ENCODE measurements at places on chromosomes 12 and 14.

DNA sequence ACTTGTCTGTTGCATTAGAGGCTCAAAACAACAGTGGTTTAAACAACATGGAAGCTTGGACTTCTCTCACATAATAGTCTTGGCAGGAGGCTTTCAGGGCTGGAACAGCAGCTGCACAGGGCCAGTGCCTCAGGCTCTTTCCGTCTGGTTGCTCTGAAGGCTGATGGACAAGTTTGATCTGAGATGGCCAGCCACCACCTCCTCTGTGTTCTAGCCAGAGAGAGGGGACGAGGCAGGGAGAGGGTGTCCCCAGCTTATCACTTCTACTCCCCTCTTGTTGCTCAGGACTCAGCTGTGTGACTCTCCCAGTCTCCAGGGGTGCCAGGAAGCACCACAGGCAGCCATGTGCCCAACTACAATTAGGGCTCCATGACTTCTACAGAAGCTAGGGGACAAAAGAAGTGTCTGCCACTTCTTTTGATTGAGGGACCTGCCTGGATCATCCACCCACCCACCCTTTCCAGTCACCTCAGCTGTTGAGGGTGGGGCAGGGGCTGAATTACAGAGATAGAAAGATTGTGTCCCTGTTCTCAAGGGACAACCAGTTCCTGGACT lies 46.6 kb downstream of the SMIM41 start:
- no peak for DNase-seq

GRCh38 chr12:11797317-11797913 lies 147.9 kb downstream of the ETV6 start:
- DNase-seq: no peak

DNA sequence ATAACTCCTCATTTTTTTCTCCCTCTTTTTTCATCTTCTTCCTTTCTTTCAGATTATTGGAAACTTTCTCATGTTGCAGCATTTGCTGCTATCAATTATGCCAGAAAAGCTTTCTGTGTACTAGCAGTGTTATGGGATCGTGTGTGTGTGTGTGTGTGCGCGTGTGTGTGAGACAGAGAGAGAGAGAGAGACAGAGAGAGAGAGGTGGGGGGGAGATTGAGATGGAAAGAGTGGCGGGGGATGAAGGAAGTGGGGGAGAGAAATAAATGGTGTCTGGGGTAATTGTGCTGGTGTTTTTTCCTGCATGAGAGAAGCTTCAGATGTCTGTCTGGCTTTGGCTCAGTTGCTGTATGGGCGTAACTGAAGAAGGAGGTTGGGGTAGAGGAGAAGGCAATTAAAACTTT lies 268.9 kb downstream of the RAD51B start:
- no peak for DNase-seq

GRCh38 chr12:1799051-1799881 lies 21.1 kb upstream of the LRTM2 start:
- no peak for DNase-seq

DNA sequence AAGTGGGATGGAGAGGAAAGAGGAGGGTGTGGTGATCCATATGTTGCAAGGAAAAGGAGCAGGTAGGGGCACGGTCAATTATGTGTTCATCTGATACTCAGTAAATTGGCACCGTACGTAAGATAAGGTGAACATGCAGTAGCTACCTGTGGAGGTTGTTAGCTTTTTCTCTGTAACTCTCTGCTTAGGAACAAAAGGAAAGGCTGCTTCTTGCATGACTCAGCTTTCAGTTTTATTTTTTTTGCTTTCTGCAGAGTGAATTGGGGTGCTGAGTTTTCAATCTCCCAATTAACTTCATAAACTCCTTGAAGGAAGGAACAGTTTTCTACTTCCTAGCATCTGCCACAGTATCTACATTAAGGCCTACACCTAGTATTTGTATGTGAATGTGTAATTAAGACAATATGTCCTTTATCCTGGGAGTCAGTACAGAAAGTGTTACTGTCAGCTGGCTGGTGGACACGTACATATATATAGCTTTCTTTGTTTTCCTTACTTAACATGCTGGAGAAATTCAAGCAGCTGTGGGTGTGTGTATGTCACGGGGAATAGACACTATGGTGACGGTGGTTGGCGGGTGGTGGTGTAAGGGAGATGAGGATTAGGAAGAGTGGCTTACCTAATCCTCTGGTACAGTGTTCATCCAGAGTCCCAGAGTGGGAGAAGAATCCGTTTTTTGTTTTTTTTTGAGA lies 40.1 kb upstream of the WNK1 start:
- no peak for DNase-seq

DNA sequence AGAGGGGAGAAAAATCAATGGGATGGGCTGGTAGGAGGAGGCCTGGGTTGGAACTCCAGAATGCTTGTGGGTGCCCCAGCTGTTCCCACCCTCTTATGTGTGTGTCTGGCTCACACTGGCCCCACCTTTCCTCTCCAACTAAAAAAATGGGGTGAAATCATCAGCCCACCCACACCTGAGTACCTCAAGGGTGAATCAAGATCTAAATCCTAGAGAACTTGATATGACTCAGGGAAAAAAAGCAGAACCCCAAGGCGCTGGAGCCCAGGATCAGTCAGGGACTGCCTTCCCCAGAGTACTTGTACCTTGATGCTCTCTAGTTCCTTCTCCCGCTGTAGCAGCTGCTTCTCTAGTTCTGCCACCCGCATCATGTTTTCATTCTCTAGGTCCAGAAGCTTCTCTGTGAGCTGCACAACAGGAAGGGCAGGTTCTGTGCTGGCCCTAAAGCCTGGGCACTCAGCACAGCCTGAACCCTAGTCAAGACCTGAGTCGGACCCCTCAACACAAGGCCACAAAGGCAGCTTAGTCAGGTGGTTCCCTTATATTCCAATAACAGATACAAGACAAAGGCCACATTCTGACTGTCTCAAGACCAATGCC lies 29.7 kb downstream of the PRPF40B start:
- no peak for DNase-seq

DNA sequence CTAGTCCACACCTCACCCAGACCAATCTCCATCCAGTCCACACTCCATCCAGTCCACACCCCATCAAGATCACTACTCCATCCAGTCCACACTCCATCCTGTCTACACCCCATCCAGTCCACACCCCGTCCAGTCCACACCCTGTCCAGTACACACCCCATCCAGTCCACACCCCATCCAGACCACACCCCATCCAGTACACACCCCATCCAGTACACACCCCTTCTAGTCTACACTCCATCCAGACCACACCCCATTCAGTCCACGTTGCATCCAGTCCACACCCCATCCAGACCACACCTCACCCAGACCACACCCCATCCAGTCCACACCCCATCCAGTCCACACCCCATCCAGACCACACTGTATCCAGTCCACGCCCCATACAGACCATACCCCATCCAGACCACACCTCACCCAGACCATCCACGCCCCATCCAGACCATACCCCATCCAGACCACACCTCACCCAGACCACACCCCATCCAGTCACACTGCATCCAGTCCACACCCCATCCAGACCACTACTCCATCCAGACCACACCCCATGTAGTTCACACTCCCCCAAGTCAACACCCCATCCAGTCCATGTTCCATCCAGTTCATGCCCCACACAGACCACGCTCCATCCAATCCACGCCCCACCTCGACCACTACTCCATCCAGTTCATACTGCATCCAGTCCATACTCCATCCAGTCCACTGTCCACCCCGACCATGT lies 116.6 kb upstream of the RTL1 start:
- DNase-seq: no peak

- no peak for DNase-seq
These were observed 17.9 kb downstream of the C12orf43 start for GRCh38 chr12:120998435-120998834.

DNA sequence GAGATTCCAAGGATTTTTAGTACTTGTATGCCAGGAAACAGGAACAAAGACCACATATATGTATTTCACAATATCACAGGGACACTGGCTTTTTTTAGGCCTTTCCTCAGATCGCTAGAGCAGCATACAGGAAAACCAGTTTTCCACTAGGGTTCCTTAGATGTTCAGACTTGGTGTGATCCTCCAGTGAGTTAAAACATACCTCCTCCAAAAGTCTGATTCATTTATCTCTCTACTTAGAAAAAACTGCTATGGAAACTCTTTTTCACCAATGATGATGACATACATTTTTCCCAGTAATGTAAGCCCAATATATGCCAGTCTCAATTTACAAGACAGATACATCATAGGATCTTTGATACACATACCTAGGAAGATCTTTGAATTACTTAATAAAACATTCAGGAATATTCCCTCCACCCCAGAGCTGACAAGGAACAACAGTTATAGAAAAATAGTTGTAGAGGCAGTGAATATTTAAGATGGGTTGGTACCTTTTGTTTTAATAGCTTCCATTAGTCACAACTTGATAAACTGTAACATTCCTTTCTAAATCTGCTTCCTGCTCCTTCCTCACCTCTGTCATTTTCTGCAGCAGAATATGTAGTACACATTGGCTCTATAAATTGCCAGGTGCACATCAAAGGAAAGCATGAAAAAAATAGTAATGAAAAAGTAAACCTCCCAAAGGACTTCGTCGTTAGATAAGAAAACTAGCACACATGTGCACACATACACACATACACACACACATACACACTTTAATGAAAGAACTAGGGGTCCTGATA lies 27.5 kb downstream of the BCAT1 start:
- no peak for DNase-seq

- DNase-seq: no peak
These were observed 281.0 kb upstream of the CRY1 start for GRCh38 chr12:107374161-107374840.

- DNase-seq: no peak
These were observed 8.2 kb downstream of the BCL11B start for GRCh38 chr14:99263564-99264330.
